Ovary (tissue), 10 donors: ENCODE measurements at places on chromosomes 5 and 9. TPM values are rescaled to one million over a fixed set of nuclear protein-coding genes. Genes with fewer than 3 reads are reported as not detected.

DNA sequence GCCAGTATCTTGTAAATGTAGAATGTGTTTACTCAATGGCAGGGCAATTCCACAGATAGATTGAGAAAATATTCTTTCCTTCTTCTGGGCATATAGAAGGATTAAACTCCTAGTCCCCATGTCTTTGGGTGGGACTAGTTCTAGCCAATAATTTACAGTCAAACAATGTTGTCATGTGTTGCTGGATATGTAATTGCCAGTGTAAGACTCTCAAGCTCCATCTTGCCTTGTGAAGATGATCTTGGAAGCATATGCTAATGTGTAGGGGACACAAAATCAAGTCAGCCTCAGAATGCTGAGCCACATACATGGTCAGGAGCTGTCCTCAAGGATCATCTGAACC is 386.9 kb downstream of the CETN3 start:
- no peak for DNase-seq
- no peaks in the 10 kb centered on the region for H3K4me1 ChIP-seq
- no peak overlapping the region for H3K4me3 ChIP-seq
- no peaks in the 10 kb centered on the region for H3K36me3 ChIP-seq
- no peaks in the 10 kb centered on the region for H3K27me3 ChIP-seq

GRCh38 chr5:171795381-171795780 is 9.8 kb downstream of the SMIM23 start:
- H3K4me3 ChIP-seq = no peak overlapping the region
- DNase-seq = no peak
- H3K4me1 ChIP-seq = no peaks in the 10 kb centered on the region
- no peaks in the 10 kb centered on the region for H3K27me3 ChIP-seq

GRCh38 chr5:159091596-159092331 is 8.0 kb downstream of the EBF1 start:
- DNase-seq = no peak
- no peak overlapping the region for H3K27ac ChIP-seq
- no peaks in the 10 kb centered on the region for H3K36me3 ChIP-seq
- no peaks in the 10 kb centered on the region for H3K27me3 ChIP-seq
- H3K4me1 ChIP-seq = peaks cover 10% of the 10 kb centered on the region
- H3K4me3 ChIP-seq = no peak overlapping the region

GRCh38 chr5:110371011-110371724 is 355.3 kb downstream of the TMEM232 start:
- H3K4me1 ChIP-seq = no peaks in the 10 kb centered on the region
- H3K27me3 ChIP-seq = no peaks in the 10 kb centered on the region
- DNase-seq = no peak
- H3K4me3 ChIP-seq = no peak overlapping the region
- H3K27ac ChIP-seq = no peak overlapping the region

DNA sequence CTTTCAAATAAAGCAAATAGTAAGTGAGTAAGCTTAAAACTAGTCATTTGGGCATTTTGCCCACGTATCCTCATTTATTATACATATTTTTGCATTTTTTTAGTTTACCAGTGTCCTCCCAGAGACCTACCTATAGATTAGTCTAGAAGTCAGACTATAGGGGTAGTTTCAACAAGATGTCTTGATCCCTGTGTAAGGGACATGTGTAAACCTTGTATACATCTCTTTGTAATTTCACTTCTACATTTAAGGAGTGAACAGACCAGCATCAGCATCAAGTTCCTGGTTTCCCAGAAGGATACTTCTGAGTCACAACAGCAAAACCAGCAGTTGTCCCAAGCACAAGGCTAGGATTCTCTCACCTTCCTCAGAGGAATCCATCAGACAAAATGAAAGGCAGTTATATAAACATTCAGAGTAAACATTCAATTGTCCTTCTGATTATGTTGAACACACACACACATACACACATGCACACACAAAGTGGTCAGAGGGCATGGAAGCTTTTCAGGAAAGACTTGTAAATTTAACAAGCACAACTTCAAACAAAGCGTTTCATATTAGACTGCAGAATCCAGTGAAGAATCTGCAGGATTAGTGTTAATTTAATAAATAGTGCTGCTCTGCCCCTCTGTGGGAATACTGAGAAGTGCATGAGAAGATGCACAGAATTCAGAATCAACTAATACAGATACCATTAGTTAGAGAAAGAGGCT is 55.4 kb downstream of the HINT1 start:
- H3K27ac ChIP-seq = no peak overlapping the region
- DNase-seq = no peak
- H3K27me3 ChIP-seq = no peaks in the 10 kb centered on the region
- H3K4me3 ChIP-seq = no peak overlapping the region
- H3K36me3 ChIP-seq = no peaks in the 10 kb centered on the region
- no peaks in the 10 kb centered on the region for H3K4me1 ChIP-seq

DNA sequence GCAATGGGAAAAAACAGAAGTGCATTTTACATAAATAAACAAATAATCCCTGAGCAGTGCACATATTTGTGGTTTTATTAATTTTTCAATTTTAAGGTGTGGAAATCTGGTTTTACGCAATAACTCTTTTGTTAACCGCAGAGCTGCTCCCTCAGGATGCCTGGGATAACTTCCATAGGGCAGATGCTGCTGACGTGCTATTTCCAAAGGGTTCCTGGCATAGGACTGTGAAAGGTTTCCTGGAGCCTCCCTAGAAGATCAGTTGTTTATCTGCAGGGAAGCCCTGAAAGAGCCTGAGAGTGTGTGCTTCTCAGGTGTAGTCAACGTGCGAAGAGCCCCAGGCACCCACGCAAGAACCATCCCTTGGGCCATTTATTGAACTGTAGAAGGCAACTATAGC is 443.5 kb downstream of the PLK2 start:
- no peaks in the 10 kb centered on the region for H3K36me3 ChIP-seq
- H3K4me1 ChIP-seq = no peaks in the 10 kb centered on the region
- no peak overlapping the region for H3K4me3 ChIP-seq

- H3K27me3 ChIP-seq = no peaks in the 10 kb centered on the region
- H3K36me3 ChIP-seq = no peaks in the 10 kb centered on the region
- H3K4me1 ChIP-seq = no peaks in the 10 kb centered on the region
- DNase-seq = no peak
- no peak overlapping the region for H3K4me3 ChIP-seq
These were observed 28.8 kb upstream of the IER5L start for GRCh38 chr9:129206905-129207304.

DNA sequence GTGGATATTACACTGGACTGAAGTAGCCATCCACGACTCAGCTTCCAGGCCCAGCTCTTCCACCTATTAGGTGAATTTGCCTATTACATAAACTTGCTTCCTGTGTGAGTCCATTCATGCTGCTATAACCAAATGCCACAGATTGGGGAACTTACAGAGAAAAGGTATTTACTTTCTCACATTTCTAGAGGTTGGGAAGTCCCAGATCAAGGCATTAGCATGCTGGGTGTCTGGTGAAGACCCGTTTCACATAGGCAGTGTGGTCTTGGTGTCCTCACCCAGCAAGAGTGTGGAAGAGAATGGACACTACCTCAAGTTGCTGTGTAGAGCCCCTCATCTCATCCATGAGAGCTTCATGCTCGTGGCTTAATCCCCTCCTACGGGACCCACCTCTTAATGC is 282.6 kb downstream of the IRX1 start:
- no peaks in the 10 kb centered on the region for H3K27me3 ChIP-seq
- H3K4me3 ChIP-seq = no peak overlapping the region
- no peaks in the 10 kb centered on the region for H3K36me3 ChIP-seq
- no peak for DNase-seq
- no peak overlapping the region for H3K27ac ChIP-seq
- no peaks in the 10 kb centered on the region for H3K4me1 ChIP-seq

Gene PAX5
- not detected for total RNA-seq

Gene BRINP1
- not detected for total RNA-seq

Gene C9orf50
- total RNA-seq = not detected

Gene FOXD4L3
- not detected for total RNA-seq

Gene SLC4A9
- not detected for total RNA-seq

Gene C9
- total RNA-seq = not detected

Gene HAND1
- not detected for total RNA-seq
